ENCODE measurements at places on chromosomes 16 and 17.

DNA sequence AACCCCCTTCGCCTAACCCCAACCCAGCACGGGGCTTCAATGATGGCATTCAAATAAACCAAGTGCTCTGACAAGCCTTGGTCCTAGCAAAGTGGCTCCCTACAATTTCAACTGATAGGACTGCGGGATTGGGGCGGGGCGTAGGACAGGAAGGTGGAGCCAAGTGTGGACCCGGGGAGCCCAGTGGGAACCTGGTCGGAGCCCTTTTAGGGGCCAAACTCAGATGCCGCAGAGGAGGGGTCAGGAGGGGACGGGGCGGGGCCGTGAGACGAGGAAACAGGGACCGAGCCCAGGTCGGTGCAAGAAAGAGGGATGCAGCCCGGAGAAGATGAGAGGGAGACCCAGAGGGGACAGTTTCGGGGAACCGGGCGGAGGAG, 13.2 kb upstream of the CDIPT start:
- no peak for DNase-seq

DNA sequence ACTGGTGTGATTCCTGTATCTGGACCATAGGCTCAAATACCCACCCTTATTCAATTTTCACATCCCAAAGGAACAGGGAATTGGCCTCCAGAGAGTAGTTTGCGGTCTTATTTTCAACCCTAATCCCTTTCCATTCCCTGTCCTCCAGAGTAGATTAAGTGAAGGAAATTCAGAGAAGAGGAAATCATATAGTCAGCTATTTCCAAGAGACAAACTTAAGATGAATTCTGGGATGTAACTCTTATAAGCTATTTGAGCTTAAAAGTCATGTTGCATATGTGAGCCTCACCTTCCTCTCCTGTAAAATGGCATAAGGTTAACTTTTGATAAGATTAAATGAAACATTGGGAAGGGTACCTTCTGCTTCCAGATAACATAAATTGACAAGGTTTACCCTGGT, 37.4 kb upstream of the ADAMTS18 start:
- no peak for DNase-seq

GRCh38 chr17:38451840-38452529, 23.7 kb downstream of the ARHGAP23 start:
- DNase-seq, result no peak

DNA sequence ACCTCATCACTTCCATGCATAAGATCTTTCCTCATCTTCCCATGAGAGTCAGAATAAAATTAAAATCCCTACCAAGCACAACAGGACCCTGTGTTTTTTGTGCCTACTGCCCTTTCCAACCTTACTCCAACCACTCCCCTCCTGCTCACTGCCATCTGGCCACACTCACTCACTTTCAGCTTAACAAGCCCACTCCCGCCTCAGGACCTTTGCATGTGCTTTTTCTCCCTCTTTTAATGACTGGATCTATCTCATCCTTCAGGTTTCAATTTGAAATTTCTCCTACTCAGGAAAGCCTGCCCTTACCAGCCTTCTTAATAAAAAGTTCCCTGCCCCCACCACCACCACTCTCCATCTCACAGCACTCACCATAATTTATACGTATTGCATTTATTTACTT, 14.7 kb downstream of the C17orf67 start:
- no peak for DNase-seq

GRCh38 chr16:49643429-49644144, 212.3 kb downstream of the ZNF423 start:
- DNase-seq, result no peak

GRCh38 chr17:73956595-73957465, 246.6 kb upstream of the RPL38 start:
- peak; percentile 39 for DNase-seq

- no peak for DNase-seq
Measured at GRCh38 chr17:43142153-43142552, 17.0 kb upstream of the BRCA1 start.

GRCh38 chr17:62663304-62663703, 35.8 kb downstream of the MRC2 start:
- DNase-seq, result no peak

- no peak for DNase-seq
Measured at GRCh38 chr17:28567604-28568003, 3.7 kb downstream of the PIGS start.

GRCh38 chr16:53805752-53806151, 101.8 kb downstream of the FTO start:
- DNase-seq, result no peak

DNA sequence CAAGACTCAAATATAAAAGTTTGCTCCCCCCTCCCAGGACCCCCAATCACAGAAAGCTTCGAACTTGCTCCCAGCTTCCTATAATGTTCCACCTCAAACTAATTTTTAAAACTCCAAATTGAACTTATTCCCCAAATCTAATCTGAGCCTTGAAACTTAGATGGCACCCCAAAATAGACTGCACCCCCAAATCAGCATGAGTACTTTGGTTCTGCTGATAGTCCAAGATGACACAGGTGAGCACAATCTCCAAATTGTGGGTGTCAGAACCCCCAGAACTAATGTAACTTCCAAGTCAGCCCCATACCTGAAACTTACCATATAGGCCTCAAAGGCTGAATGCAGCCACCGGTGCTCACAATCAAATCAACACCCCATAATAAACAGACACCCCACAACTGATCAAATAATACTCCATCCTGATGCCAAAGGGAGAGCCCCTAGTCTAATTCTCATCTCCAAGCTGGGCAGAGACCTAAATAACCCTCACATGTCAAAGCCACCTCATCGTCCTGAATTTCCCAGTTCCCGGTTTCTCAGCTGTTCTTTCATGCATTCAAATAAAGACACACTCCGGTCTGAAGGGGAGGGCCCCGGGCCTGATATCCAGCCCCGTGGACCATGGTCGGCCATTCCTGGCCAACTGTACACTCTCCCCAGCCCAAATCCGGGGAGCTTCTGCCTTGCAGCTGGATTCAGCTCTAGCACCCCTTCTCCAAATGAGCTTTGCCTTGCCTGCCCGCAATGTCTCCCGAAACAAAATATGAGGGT, 1.8 kb upstream of the BCL6B start:
- DNase-seq, result no peak

GRCh38 chr16:55133654-55134053, 190.3 kb upstream of the IRX6 start:
- no peak for DNase-seq

DNA sequence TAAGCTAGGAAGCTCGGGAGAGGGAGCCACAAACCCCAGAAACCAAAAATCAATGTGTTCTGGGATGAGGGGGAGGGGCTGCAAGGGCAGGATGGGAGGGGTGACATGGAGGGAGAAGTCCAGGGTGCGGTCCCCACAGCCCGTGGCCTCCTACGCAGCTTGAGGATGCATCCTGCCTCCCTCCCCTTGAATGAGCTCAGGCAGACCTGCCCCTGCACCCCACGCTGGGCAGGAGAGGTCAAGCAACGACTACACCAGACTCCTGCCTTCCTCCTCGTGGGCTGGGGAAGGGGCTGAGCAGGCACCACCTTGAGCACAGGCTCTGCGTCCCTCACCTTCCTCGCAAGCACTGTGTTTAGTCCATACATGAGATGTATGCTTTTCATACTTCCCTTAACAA, 3.9 kb downstream of the ANKRD13B start:
- DNase-seq, result no peak

GRCh38 chr17:78648293-78648692, 71.1 kb upstream of the DNAH17 start:
- no peak for DNase-seq

- DNase-seq, result peak; percentile 67
Measured at GRCh38 chr16:3879887-3880564, 487 bp downstream of the CREBBP start.

DNA sequence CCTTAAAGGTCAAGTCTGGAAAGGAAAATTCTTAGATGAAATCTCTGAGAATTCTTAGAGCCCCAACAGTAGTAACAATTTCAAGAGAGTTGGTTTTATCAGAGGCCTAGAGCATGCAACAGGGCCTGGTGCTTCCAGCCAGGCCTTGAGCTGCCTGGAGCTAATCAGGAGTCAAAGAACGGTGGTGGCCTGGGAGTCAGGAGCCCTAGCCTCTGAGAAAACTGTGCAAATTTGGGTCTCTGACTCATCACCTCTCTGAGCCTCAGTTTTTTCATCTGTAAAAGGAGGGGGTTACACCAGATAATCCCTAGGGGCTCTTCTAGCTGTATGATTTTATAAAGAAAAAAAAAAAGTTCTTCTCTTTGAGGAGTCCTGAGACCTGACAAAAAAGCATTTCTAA, 227.3 kb upstream of the RPL38 start:
- DNase-seq, result no peak

GRCh38 chr16:50367777-50368409, 895 bp downstream of the BRD7 start:
- DNase-seq, result no peak

DNA sequence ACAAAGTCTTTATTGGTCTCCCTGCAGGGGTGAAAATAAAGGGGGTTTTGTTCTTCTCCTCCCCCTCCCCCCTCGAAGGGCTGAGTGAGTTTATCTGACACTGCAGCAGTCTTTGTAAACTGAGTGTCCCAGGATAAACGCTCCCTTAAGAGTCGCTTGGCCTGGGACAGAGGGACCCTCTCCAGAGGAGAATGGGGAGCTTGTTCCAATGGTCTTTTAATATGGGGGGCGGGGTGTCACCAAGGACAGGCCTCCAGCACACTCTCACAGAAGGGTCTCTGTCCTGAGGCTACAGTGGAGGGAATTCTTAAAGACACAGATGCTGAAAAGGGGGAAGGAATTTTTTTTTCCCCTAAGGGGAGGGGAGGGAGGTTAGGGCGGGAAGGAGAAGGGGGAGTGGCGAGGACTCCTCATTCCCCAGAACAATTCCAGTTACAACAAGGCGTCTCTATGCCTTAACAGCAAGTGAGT, 455.5 kb downstream of the SOX9 start:
- no peak for DNase-seq

DNA sequence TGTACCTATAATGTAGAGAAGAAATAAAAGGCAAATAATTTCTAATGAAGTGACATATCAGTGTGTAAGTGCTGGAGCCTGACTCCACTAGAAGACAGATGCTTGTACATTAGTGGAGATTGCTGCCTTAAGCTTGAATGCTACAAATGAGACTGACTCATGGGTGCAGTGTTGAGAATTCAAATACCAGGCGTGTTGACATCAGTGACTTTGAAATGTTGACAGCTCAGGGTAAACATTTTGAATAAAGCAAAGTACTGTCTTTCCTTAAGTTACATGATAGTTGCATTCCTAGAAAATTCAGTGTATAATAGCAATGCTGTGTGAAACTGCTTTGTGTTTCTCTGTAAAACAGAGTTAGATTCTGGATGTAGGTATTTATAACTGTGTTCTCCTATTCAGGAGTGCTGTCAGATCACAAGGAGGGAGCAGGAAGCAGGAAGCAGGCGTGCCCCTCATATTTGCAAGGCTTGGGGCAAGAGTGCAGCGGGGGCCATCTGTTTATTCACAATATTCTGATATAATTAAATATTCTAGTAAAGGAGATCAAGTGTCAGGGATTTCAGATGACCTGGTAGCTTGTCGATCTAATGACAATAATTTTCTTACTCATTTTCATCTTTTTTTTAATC, 119.0 kb downstream of the SPECC1 start:
- DNase-seq, result no peak

DNA sequence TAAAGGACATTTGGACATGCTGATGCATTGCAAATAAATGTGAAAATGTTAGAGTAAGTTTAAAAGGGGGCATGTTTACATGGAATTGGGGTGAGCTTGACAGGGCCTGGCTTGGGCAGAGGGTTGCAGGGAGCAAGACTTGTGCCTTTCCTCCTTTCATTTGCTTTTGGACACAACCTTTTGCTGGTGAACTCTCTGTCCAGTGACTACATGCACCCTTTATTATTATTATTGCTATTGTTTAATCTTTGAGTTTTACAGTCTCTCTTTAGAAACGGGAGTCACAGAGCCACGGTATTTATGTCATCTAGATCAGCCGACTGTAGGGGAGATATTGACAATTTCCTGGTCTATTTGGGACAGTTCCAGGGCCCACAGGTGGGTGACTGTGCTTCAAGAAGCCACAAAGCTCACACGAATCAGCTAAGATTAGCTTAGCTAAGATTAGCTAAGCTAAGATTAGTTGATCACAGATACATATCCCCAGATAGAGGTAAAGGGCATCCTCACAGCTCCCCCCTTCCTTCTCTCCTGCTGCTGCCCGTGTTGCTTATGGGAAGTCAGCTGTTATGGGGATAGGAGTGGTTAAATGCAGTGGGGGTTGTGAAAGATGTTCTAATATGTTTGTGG, 28.9 kb upstream of the ETV4 start:
- DNase-seq, result no peak

DNA sequence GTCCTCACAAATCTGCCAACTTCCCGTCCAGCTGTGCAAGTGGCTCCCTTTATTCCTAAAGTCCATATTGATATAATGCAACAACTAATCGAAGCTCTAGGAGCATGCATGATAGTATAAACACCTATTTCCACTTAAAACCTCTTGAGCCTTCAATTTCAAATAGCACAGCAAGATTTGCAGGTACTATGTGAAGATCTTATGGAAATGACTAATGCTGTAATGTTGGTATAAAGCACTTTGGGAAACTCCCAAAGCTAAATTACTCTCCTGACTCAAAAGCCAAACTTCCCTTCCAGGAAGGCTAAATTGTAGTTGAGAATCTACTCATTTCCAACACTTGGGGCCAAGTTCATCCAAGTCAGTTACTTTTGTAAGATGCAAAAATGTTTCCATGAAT, 287.6 kb upstream of the CDH11 start:
- no peak for DNase-seq

- no peak for DNase-seq
Measured at GRCh38 chr16:69482410-69482991, 58.1 kb downstream of the CYB5B start.

GRCh38 chr17:16573466-16573865, 4.5 kb upstream of the ZNF287 start:
- DNase-seq, result no peak

- DNase-seq, result no peak
Measured at GRCh38 chr16:35862242-35862641, 2402.8 kb downstream of the TP53TG3F start.

DNA sequence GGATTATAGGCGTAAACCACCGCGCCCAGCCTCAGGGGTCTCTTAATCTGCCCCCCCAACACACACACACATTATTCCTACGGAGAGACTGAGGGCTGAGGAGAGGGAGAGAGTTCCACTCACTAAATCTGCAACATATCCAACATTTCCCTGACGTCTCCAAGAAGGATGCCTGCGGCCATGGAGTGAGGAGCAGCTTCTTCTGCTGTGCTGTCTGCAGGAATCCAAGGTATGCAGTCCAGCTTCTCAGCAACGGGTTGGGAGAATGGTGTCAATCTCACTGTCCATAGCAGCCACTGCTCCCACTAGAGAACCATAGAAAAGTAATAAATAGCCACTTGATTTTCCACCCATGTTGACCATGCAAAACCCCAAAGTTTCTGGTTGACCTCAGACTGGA, 5.1 kb upstream of the PLXDC1 start:
- DNase-seq, result no peak

DNA sequence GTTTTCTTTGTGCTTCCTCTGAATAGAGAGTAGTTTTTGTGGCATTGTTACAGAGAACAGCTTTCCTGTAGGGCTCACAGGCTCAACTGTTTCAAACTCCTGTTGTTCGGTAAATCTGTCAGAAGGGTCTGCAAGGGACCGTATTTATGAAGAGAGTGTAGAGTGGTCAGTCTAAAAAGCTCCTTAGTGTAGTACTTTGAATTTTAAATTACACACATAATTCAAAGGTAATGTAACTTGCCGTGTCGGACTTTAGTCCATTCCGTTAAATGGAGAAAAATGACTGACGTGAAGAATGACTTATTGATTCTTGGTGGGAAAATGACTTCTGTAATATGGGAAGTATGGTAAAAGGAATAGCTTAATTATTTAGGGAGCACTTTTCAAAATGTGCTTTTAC, 190.9 kb downstream of the WWOX start:
- no peak for DNase-seq
